Activated T-cell treated with anti-CD3 and anti-CD28 coated beads, Interleukin-2, amount 50 U/mL, for 48 hours (primary cell): ENCODE measurements at places on chromosomes 4 and X.

DNA sequence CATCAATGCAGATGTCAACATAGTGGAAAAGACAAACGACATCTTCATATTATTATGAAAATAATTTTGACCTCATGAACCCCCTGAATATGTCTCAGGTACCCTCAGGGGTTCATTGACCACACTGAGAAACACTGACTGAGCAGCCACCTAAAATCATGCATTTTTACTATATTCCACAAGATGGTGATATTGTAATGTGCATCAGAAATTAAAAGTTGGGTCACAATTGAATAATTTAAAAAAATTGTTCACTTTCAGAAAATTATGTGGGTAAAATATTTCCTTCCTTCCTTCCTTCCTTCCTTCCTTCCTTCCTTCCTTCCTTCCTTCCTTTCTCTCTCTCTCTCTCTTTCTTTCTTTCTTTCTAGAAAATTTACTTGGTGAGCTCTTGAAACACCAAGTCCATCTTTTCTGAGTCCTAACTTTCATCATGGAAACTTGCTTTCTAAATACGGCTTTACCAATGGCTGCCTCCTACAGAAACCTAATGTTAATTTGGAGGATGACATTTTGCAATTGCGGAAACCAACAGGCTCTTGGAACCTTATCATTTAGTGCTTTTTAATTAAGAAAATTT, 103.6 kb downstream of the RTL3 start:
- no peak for DNase-seq

GRCh38 chrX:134603806-134604700, 54.2 kb downstream of the PLAC1 start:
- DNase-seq: no peak

GRCh38 chrX:2828344-2828958, at the start of gene GYG2:
TSS of gene GYG2 (plus strand) at chrX:2828930. CDS start at chrX:2830189, 1,259 bp downstream.
- DNase-seq: no peak

GRCh38 chr4:83269256-83269655, 15.3 kb downstream of the COQ2 start:
- DNase-seq: no peak

DNA sequence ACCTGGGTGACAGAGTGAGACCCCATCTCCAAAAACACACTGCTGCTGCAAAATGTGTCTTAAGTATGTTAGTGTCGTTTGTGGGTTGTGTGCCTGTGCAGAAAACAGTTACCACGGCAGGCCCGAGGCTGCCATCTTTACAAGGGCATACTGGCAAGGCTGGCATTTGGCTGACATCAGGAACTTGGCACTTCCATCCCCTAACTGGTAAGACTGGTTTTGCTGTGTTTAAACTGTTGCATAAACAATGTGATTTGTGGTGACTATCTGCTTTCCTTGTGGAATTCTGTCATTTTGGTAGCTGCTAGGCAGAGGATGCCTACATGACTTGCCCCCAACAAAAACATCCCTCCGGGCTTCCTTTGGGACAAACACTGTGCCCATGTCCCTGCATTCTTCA, 12.3 kb downstream of the LRP2BP start:
- no peak for DNase-seq

DNA sequence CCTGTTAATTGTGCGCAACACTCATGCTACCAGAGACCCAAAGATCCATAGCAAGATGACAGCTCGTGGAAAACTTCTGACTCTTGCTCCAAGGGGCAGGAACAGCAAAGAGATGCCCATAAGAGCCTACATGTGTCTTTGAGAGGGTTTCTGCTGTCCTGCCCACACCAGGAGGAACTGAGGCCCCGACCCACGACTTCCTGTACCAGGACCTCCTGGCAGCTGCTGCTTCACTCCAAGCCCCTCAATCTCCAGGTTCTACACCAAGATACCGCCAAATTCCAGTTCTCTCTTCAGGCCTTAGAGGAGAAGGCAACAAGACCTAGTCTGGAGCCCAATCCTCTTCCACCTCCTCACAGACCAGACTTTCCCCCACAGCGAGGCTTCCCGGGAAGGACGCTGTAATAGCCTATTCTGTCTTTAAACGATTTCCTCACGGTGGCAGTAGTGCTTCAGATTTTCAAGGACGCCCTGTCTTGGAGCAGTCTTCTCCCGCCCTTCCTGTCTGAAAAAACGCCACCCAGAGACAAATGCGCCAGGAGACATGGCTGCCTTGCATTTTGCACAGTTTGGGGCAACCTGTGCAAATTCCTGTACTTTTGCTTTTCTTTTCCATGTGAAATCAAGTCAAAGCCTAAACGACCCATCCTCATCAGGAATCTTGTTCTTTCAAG, 230.2 kb upstream of the STK26 start:
- peak; percentile 85 for DNase-seq

DNA sequence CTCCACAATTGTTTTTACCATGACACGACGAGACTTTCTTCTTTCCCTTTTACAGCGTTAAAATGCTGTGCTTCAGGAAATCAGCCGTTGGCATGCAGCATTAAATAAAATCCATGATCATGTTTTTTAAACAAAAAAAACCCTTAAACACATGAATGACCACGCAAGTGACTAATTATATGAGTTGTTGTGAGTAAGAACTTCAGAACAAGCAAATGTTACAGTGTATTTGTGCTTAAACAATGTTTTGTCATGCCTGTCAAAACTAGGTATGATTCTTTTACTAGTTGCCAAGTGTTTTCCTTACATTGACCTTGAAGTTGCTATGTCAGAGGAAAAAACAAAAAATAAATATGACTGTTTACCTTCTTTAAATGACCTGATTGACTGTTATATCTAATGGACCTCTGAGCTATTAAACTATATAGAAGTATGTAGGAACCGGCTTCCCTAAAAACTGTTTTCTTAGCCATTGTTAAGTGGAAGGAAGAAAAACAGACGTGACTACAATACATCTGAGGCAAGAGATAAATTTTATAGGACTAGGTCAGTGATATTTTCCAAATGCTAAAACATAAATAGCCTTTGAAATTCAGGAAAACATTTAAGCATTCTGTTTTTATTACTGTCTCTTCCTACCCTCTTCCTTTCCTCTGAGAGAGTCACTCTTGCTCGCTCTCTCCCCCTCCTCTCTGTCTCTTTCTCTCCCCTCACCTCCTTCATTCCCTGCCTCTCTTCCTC, 197.1 kb downstream of the PALLD start:
- no peak for DNase-seq

DNA sequence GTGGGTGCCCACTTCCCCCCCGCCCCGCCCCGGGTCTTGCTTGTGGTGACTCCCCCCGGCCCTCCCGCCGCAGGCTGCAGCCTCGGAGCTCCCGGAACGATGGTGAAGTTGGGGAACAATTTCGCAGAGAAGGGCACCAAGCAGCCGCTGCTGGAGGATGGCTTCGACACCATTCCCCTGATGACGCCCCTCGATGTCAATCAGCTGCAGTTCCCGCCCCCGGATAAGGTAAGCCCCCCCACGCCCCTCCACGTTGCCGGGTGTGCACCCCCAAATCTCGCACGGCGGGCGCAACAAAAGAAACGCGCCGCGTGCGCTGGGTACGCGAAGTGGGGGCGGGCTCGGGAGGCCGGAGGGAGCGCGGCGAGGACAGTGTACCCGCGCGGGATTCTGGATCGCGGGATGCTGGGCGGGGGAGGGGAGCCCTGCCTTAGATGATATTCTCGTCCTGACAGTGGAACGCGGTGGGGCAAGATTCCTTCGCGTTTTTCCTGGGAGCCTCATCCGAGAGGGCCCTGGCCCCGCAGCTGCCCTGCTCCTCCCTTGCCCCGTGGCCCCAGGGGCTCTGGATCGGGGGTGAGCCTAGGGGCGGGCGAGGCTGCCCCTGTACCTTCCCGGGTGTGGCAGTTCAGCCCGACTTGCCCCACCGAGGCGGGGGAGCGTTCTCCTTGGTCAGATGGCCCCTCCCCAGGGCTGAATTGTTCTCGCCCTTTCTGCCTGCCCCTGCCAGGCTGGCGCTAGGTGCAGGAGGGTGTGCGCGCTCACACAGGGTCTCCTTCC, 819 bp downstream of the NSG1 start:
- DNase-seq: peak; percentile 27

- no peak for DNase-seq
Observed at GRCh38 chr4:21192367-21192766, 492.1 kb downstream of the PACRGL start.

GRCh38 chr4:138259824-138260223, 17.7 kb upstream of the SLC7A11 start:
- no peak for DNase-seq

DNA sequence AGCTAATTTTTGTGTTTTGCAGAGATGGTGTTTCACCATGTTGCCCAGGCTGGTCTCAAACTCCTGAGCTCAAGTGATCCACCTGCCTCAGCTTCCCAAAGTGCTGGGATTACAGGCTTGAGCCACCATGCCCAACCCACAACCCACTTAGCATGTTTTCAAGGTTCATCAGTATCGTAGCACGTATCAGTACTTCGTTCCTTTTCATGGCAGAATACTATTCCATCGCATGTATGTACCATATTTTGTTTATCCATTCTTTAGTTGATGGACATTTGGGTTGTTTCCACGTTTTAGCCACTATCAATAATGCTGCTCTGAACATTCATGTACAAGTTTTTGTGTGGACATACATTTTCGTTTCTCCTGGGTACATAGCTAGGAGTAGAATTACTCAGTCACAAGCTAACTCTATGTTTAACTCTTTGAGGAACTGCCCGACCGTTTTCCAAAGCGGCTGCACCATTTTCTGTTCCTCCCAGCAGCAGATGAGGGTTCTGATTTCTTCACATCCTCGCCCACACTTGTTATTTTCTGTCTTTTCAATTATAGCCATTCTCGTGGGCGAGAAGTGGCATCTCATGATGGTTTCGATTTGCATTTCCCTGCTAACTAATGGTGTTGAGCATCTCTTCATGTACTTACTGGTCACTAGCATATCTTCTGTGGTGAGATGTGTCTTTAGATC, 32.5 kb downstream of the MAN2B2 start:
- no peak for DNase-seq

GRCh38 chrX:13803116-13803515, 13.8 kb downstream of the GPM6B start:
- DNase-seq: no peak

- DNase-seq: no peak
Observed at GRCh38 chrX:104195489-104196084, 29.3 kb downstream of the FAM199X start.

DNA sequence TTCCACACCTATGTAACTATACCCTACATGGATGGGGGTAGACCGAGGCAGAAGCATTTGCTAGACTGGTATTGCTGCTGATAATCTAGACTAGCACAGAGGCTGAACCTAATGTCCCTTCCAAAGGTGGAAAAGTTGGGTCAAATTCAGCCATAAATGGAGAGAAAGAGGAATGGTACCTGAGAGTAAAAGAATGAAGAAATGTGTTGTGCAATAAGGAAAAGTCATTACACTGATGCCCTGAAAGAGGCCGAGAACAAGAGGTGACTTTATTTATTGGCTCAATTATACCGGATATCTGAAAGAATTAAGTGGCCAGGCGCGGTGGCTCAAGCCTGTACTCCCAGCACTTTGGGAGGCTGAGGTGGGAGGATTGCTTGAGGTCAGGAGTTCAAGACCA, 52.1 kb downstream of the ZNF41 start:
- DNase-seq: no peak

DNA sequence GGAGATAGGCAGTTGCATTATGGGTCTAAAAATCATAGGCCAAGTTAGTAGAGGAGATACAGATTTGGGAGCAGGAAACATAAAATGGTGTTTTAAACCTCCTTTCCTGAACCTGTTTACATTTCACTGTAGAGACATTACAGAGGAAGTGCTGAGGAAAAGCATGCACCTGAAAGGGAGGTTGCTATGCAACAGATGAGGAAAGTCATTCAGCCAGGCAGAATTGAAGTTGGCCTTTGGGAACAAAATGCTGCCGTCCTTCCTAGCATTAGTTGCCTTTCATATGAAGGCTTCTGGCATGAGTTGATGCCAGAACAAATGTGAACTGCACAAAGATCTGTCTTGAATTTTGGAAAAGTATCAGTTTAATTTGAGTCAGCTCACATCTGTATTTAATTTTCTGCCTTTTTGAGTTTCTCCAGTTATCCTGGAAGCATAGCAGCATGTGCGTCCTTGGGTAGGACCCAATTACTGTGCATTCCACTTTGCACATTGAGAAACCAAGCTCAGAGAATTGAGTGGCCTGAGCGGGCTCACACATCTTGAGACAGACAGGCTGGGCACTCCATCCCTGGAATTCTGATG, 38.2 kb downstream of the MAGED1 start:
- no peak for DNase-seq

GRCh38 chr4:36841583-36842326, 402.8 kb upstream of the NWD2 start:
- no peak for DNase-seq

- no peak for DNase-seq
Observed at GRCh38 chr4:55736605-55737183, 82.9 kb upstream of the EXOC1L start.

GRCh38 chrX:119041175-119041574, 31.6 kb upstream of the CT47C1 start:
- no peak for DNase-seq

- DNase-seq: no peak
Observed at GRCh38 chr4:148065075-148065474, 333.2 kb downstream of the ARHGAP10 start.

DNA sequence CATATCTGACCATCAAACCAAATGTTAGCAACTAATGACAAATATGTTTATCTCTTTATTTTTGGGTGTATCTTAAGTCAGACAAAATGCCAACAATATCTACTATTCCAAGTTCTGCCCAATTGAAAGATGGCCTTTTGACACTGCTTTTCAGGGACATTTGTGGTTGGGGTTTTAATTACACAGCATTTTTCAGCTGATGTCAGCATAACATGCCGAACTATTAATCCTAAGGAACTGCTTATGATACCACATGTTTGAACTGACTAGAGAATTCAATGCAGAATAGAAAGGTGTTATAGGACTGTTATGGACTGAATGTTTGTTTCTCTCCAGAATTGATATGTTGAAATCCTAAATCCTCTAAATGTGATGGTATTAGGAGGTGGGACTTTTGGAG, 445.1 kb downstream of the TMA16 start:
- DNase-seq: no peak

DNA sequence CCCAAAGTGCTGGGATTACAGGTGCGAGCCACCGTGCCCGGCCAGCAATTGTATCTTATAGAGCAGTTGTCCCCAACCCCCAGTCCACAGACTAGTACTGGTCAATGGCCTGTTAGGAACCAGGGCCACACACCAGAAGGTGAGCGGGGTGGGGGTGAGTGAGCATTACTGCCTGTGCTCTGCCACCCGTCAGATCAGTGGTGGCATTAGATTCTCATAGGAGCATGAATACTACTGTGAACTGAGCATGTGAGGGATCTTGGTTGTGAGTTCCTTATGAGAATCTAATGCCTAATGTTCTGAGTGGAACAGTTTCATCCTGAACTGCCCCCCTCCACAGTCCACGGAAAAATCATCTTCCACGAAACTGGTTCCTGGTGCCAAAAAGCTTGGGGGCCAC, 328.0 kb upstream of the BOD1L1 start:
- DNase-seq: no peak

GRCh38 chrX:111338095-111338698, 67.9 kb upstream of the CAPN6 start:
- no peak for DNase-seq

DNA sequence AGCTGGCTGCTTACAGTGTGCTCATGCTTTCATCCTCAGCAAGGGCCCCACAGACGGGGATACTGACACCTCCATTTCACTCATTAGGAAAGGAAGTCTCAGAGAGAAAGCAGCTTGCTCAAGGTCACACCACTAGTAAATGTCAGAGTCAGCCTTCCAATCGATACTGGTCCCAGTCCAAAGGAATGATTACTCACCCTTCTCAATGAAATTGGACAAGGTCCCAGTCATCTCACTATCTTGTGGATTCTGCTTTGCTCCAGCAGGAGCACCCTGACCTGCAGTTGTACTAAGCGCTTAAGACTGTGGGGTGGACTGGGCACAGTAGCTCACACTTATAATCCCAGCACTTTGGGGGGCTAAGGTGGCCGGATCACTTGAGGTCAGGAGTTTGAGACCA, 132.2 kb upstream of the SLC34A2 start:
- no peak for DNase-seq
